ENCODE measurements at places on chromosomes 6 and 20.

DNA sequence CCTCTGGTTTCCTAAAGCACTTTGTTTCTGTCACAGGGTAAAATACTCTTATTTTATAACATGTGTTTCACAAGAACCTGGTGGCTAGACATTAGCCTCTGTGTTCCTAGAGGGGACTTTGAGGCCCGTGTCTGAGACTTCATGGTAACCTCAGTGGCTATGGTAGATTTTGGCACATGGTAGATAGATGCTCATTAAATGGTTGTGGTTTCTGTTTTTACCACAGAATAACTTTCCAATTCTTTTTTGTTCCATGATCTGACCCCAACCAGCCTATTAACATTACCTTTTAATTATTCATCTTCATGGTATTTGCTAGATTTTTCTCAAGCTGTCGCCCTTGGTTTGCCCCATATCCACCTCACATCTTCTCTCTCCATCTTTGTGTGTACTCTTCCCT is 34.3 kb downstream of the CCN2 start:
- no peak for DNase-seq

- no peak for DNase-seq
Observed at GRCh38 chr6:95784019-95784418, 206.7 kb downstream of the MANEA start.

DNA sequence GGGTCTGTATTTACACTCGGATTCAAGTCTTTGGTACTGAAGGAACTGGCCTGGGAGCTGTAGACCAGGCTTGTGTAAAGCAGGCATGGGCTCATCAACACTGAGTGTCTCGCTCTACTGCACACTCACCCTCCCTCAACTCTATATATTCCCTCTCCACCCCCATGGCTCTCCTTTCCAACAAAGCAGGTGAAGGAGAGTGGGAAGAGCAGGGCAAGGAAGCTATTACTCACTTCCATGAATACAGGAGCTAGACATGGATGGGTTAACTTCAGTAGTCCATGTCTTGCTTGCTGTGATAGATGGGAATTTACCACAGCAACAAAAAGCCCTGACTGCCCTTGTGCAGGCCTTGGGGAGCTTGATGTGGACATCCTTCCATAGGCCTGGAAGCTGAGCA is 20.7 kb upstream of the SLC2A12 start:
- no peak for DNase-seq

- no peak for DNase-seq
Observed at GRCh38 chr20:58399926-58400325, 10.9 kb downstream of the VAPB start.

- no peak for DNase-seq
Observed at GRCh38 chr6:158361961-158362669, 49.9 kb downstream of the TULP4 start.

DNA sequence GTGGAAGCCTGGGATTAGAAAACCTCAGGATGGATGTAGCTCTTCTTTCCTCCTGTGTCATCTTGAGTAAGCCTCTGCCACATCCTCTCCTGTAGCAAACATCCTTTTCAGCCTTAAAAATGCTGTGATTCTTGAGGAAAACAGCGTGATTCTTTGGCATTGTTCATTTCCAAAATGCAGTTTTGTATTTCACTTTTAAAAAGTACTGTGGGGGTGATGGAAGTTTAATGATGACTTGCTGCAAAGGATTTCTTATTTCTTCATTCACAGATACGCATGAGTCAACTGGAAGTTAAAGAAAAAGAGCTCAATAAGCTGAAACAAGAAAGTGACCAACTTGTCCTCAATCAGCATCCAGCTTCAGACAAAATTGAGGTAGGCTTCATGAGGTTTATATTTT is 23.9 kb upstream of the SNRNP48 start:
- DNase-seq = no peak

DNA sequence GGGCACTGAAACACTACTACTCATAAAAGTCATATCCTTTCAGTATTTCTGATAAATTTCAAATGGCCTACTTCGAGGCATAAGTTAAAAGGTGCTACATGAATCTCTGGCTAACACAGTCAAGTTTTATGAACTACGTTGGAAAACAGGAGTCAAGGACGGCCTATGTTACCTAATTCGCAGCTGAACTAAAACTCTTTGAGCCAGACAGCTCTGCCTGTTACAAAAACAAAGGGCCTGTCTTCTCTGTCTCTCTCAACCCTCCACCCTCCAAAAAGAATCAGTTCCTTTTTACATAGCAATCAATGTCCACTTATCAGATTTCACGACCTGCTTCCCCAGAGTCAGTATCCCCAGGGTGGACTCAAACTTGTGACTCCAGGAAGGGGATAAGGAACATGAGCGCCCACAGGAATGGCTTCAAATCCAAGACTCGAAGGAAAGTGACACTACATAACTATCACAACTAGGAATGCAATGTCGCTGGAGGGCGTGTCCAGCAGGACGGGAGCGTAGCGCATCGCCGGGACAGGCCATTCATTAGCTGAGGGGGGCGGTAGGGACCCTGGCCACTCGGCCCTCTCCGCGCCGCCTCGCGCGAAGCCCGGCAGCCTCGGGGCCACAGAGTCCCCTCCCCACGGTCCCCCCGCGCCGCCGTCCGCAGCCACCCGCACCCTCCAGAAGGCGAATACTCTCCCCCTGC is 591 bp downstream of the IBTK start:
- peak; percentile 60 for DNase-seq

DNA sequence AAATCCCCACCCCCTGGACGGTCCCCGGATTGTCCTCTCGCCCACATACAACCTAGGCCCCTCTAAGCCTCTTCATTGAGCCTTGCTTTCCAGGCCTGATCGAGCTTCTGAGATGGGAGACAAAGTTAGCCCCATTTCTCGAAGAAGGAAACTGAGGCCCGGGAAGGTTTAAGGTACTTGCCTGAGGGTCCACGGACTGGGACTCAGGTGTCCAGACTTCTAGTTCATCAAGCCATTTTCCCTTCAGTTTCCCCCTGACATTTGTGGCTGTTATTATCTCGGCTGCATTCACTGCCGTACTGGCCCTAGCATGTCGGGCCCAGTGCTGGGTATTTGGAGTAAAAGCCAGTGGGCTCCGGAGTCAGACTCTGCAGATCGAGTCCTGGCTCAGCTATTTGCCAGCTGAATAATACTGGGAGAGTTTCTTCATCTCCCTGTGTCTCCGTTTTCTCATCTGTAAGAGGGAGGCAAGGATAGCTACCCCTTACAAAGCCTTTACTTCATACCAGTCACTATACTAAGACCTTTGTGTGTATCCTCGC is 633 bp downstream of the RPRD1B start:
- DNase-seq = no peak

GRCh38 chr20:8020314-8021079 is 936 bp upstream of the TMX4 start:
- no peak for DNase-seq

- no peak for DNase-seq
Observed at GRCh38 chr6:137136065-137136464, 37.4 kb downstream of the IL22RA2 start.

DNA sequence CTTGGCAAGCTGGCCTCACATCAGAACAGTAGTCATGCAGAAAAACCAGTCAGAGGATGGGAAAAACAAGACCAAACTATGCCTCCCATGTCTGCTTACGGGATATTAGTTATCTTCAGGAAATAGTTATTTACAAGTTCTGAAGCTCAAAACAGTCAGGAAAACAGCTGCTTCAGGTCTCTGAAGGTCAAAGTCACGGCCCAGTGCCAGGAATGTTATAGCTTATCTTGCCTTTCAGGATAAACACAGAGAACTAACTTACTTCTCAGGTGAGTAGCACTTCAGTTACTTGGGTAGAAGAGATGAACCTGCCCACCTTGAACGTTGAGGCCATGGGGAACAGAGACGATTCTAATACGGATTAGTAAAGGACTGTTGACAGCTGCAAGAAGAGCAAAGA is 310.7 kb downstream of the KIF16B start:
- no peak for DNase-seq

- DNase-seq = peak; percentile 51
Observed at GRCh38 chr6:31900917-31901414, 920 bp downstream of the ZBTB12 start.

DNA sequence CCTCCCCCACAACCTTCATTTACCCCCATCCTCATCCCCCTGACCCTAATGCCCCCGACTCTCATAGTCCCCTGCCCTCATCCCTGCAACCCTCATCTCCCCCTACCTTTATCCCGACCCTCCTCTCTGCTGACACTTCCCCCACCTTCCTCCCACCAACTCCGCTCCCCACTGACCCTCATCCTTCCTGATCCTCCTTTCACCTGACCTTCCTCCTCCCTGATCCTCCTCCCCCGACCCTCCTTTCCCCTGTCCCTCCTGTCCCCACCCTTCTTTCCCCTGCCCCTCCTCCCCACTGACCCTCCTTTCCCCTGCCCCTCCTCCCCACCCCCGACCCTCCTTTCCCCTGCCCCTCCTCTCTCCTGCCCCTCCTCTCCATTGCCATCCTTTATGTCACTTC is 7.1 kb downstream of the TREML2 start:
- no peak for DNase-seq

All from caudate nucleus (tissue), 63 donors.